ENCODE measurements at places on chromosomes 1 and 21.

DNA sequence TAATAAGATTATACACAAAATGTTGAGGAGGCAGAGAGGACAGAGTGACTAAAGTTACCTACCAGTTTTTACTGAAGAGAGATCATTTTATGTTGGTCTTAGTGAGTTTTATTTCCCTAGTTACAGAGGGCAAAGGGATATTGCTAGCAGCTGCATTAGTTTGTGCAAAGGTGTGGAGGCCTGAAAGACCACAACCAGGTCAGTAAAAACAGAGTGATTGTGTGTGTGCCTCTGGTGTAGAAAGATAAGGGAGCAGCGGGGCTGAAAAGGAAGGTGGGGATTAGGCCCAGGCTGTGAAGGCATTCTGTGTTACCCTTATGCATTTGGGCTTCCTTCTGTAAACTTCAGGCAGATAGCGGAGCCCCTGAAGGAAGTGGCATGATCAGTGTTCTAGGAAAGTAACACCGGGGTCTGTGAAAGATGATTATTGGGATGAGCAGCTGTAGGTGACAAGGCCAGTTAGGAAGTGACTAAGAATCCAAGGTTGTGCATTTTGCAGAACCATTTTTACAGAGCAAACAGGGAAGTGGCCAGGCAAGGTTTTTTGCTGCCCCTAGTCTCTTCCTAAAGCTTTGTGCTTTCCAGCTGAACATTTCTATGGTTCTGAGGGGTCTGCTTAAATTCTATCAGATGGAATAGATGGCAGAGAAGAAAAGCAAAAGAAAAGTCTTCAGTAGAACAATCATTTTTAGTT is 3.7 kb downstream of the GADD45A start:
- no peak for DNase-seq

GRCh38 chr1:212824201-212824600 is 23.2 kb downstream of the SPATA45 start:
- no peak for DNase-seq

DNA sequence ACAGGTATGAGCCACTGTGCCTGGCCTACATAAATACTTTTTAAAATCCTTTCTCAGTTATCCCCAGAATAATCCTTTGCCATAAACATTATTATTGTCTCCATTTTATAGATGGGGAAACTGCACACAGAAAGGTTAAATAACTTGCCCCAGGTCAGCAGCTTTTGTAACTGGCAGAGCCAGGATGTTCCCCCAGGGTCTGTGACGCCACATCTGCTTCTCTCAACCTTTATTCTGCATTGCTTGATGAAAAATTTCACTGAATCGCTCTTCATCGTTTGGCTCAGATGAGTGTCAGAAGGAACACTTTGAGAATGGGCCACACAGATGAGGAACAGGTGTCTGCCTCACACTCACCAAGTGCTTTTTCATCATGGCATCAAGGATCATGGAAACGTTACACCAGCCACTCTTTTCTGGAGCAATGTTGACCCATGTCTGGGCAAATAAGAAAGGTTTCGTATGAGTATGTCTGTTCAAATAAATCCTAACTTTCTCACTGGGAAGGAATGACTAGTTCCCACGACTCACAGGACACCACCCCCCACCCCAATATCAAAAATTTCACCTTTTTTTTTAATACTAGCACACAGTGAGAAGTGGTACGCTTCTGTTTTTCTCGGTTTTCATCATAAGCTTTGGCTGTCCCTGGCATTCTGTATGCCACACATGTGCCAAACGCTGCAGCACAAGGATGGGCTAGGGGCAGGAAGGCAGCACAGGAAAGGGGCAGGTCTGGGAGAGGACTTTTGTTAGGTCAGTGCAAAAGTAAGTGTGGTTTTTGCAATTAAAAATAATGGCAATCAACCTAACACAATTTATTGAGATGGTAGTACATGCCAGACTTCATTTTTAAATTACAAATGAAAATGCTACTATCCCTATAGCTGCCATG is 9.0 kb upstream of the PTGFRN start:
- no peak for DNase-seq

GRCh38 chr1:20928146-20928545 is 141.0 kb upstream of the HP1BP3 start:
- no peak for DNase-seq

DNA sequence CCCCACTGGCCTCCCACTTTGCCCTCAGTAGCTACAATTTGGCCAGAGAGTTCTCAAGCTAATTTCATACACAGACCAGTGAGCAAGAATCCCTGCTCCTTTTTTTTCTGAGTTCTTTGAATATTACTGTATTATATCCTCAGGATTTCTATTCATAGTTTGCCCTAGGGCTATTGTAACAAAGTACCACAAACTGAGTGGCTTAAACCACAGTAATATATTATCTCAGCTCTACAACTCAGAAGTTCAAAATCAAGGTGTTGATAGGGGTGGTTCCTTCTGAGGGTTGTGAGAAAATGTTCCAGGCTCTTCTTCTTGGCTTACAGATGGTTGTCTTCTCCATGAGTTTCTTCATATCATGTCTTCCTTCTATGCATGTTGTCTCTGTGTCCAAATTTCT is 289.4 kb upstream of the ESRRG start:
- no peak for DNase-seq

DNA sequence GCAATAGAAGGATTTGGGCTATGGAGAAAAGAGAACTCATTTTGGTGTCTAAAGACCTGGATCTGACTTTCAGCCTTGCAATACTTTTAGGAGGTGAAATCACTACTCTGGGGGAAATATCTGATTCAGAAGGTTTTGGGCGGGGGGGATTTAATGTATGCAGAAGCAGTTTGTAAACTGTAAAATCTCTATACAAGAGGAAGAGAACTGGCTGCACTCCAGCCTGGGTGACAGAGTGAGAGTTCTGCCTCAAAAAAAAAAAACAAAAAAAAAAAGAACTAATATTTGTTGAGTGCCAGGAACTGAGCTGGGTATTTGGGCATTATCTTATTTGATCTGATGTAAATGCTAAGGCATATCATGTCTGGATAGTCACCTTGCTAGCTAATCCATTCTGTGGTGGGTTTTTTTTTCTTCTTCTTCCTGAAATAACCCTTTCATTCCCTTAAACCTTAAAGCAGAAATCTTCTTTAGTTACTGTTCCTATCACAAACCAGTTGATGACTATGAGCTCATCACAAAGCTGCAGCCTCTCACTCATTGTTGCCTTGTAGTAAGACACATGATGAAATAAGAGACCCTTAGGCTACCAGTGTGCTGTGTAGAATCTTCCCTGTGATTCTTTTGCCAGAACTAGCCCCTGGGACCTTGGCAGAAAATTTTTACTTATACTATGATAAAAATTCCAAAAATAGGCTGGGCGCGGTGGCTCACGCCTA is 35.6 kb upstream of the SLC16A1 start:
- DNase-seq = no peak

DNA sequence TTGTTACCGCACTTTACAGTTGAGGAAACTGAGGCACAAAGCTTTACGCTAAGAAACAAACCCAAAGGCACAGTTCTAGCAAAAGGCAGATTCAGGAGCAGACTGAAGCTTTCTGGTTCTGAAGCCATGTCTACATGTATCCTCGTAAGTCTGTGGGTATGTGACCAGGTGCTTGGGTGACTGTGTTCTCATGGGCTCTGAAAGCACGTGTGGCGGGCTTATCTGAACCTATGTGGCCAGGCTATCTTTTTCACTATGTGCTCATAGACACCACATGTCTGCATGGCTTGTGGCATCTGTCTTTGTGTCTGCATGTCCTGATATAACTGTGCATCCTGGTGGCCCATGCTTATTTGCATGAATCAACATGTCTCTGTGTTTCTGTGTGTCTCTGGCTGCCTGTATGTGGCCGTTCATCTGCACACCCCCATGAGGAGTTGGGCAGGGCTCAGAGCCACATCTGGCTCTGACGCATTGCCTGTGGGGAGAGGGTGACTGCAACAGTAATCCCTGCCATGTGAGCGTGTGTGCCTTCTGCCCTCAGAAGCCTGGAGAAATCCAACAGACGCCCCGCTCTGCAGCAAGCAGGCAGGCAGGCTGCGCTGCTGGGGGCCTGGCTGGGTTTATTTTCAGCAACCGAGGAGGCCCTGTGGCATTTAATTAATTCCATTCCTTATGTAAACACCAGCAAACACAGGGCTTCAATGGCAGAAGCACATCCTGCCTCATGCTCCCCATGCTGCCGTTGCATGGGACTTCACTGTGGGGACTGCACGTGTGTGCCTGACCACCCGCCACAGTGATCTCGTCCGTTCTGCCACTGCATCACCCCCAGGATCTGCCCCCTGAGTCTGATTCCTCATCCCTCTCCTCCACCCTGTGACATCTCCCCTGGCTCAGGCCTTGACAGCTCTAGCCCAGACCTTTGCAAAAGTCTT is 115.4 kb downstream of the TRABD2B start:
- no peak for DNase-seq

- no peak for DNase-seq
These were observed 90.2 kb upstream of the BCAR3 start for GRCh38 chr1:93771843-93772242.

- DNase-seq = no peak
These were observed 363.5 kb upstream of the DUSP10 start for GRCh38 chr1:222105393-222105737.

DNA sequence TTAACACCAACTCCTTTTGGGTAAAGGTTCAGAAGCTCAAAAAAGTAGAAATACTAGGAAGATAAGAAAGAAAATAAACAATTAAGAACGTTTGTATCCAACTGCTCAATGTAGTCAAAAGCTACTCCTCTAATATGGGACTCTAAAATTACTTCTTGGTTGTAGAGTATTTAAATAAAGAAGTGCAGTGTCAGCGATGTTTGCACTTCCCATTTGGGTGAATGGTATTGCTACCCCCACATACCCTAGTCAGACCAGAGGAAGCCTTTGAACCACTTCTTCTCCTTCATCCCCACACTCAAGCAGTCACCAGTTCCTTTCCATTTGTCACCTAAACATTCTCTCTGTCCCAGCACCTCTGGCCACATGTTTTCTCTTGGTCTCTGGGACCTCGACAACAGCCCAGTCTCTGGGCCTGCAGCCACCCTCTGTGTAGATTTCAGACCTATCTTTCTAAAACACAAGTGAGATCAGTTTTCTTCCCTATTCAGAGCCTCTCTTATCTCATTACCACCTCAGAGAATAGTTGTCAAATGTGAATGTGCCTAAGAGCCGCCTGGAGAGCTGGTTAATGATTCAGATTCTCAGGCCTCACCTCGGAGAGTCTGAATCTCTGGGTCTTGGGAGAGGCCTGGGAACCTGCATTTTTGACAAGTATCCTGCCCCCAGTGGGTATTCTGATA is 109.8 kb downstream of the OMA1 start:
- DNase-seq = no peak

DNA sequence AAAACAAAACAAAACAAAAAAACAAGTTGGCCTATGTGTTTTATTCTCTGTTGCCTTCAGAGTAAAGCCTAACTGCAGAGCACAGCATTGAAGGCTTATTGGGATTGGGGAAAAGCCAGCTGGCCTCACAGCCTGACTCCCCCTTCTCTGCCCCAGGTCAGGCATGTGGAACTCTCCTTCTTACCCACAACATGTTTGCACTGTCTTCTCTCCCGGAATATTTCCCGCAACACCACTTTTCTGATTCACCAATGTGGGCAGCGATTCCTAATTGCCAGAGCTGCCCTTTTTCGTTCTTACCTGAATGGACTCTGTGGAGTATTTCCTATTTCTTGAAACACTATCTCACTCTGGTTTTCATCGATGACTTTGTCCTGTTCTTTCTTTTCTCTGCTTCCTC is 2.8 kb upstream of the TARBP1 start:
- no peak for DNase-seq

- DNase-seq = no peak
These were observed 30.5 kb upstream of the ATF3 start for GRCh38 chr1:212578041-212578440.

DNA sequence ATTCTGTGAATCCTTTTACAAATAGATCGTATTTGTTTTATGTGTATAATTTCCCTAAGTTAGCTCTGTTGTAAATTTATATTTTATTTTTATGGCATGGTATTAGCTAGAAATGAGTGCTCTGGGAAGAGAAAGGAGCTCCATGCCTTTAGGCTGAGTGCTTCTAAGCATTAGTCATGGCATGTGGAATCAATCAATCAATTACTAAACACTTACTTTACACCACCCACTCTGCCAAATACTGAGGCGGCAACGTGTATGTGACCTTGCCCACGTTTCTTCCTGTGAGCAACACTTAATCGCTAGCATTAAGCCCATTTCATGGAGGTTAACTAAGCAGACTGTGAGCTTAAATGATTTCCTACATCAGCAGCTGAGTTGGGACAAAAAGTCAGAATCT is 7.2 kb upstream of the BECN2 start:
- DNase-seq = no peak

GRCh38 chr1:111679541-111679940 is 59.7 kb downstream of the INKA2 start:
- DNase-seq = no peak

GRCh38 chr1:88327391-88328267 is 356.4 kb upstream of the PKN2 start:
- DNase-seq = no peak

DNA sequence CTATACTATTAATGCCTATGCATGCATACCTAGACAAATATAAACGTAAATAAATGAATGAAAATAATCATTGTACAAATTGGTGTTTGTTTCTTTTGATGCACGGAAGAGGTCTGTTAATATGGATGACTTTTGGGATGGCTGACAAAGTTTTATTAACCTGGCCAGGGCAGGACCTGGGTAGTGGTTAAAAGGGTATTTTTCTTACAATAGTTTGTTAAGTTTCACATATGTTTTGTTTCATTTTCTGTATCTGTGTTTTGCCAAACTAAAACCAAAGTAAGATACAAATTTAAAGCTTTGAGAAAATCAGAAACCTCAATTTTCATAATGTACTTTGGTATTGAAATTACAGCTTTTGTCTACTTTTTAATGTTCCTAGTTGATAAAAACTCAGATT is 222.7 kb upstream of the OLFM3 start:
- no peak for DNase-seq

DNA sequence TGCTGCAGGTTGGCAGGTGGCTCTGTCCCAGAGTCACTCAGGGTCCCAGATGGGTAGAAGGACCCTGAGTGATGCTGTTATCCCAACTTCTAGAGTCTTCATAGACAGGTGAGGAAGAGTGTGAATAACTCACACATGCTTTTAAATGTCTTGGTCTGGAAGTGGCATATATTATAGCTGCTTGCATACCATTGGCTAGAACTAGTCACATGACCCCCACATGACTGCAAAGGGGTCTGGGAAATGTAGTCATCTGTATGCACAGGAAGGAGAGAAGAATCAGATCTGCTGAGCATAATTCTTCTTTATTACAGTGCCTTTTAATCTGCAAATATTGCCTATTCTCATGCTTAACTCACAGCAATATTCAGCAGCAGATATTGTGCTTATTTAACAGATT is 28.2 kb upstream of the KLHDC7A start:
- no peak for DNase-seq

GRCh38 chr1:86515597-86515996 is 31.3 kb upstream of the CLCA4 start:
- no peak for DNase-seq
